ENCODE measurements at places on chromosomes 12 and 14.

DNA sequence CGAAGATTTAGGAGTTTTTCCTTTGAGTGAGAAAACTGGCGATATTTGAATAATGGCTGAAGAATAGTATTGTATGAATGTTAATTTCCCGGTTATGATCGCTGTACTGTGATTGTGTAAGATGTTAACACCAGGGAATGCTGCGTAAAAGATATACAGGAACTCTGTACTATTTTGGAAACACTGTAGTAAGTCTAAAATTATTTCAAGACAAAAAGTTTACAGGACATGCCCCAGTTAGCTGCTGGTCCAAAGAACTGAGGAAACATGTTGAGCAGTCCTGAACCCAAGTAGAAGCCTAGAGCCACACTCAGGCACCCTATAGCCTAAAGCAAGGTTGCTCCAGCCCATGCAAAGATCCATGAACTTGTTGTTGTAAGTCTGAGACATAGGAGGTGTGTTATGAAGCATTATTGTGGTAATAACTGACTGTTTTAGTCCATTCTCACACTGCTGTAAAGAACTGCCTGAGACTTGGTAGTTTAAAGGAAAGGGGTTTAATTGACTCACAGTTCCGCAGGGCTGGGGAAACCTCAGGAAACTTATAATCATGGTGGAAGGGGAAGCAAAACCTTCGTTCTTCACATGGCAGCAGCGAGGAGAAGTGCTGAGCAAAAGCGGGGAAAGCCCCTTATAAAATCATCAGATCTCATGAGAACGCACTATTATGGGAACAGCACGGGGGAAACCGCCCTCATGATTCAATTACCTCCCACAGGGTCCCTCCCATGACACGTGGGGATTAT is 99.8 kb upstream of the RESF1 start:
- DNase-seq = no peak

GRCh38 chr12:89927226-89927698 is 218.6 kb upstream of the ATP2B1 start:
- DNase-seq = no peak

- no peak for DNase-seq
These were observed 71.1 kb upstream of the SAV1 start for GRCh38 chr14:50739186-50739585.

DNA sequence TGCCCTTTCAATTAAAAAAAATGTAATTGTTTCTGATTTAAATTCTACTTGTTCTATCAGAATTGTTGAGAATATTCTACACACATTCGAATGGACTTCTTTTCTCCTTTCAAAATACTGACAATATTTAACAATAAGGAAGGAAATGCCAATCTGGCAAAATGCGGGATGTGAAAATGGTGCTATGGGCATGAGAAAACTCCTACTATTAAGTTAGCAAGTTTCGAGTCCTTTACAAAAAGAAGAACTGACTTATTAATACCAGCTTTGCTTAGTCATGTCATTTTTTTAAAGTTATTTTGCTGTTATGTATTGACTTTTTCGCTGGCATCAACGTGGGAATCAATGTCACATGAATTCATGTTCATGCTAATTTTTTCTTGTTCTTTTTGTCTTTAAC is 31.7 kb upstream of the ARL1 start:
- DNase-seq = no peak

DNA sequence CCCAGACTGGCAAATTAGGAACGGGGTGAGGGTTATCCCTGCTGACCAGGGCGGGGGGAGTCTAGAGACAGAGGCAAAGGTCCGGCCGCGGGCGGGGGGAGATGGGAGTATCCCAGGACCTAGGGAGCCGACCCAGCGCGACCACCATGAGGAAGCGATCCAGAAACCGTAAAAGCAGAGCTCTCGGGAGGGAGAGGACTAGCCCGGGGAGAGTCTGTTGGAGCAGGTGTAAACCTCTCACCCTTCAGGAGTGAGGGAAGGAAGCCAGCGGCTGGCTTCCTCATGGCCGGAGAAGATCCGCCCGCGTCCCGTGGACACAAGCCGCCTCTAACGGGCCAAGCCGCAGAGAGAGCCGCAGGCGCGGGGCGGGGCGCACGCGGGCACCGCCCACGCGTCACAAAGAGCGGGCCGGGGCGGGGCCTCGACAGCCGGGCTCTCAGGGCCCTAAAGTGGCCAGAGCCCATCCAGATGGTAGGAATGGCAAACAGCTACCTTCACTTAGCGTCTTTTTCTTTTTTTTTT is at the start of gene ACRBP:
ACRBP (minus strand) TSS at position 350 of the 522 bp plus-strand sequence; CDS start at position 284, 66 bp downstream.
- DNase-seq = peak; percentile 40

GRCh38 chr12:2286461-2287131 is 233.8 kb downstream of the CACNA1C start:
- DNase-seq = peak; percentile 80

- DNase-seq = no peak
These were observed 22.4 kb upstream of the MARK3 start for GRCh38 chr14:103362780-103363179.

- peak; percentile 92 for DNase-seq
These were observed 8.5 kb downstream of the WSB2 start for GRCh38 chr12:118052324-118053070.

GRCh38 chr12:124625867-124626675 is 58.7 kb upstream of the NCOR2 start:
- DNase-seq = peak; percentile 65

DNA sequence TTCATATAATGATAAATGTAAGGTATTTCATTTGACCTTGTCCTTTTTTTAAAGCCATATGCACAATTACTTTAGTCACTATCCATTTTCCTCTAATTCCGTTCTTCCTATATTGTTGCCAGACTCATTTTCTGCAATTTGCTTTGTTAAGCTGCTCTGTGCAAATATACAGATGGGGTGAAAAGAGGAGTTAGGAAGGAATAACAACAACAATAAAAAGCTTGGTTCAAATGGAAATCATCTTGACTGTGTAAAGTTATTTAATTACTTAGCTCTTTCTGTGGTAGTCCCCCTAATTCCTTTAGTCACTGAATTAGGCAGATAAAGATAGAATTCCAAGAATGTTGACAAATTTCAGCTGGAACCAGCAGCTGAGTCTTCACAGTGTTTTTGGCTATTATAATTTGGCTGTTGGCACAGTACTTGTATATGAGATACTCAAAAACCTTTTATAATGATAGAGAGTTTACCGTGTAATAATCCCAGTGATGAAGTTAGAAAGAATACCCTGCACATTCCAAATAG is 838.0 kb downstream of the RPS29 start:
- DNase-seq = no peak

DNA sequence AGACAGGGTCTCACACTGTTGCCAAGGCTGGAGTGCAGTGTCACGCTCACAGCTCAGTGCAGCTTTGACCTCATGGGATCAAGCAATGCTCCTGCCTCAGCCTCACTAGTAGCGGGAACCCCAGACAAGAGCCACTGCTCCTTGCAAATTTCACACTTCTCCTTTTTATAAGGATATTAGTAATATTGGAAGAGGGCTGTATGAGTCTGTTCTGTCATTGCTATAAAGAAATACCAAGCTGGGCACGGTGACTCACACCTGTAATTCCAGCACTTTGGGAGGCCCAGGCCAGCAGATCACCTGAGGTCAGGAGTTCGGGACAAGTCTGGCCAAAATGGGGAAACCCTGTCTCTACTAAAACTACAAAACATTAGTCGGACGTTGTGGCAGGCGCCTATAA is 12.9 kb upstream of the ORAI1 start:
- no peak for DNase-seq

- peak; percentile 78 for DNase-seq
These were observed 61.3 kb downstream of the C14orf132 start for GRCh38 chr14:96100161-96101064.

DNA sequence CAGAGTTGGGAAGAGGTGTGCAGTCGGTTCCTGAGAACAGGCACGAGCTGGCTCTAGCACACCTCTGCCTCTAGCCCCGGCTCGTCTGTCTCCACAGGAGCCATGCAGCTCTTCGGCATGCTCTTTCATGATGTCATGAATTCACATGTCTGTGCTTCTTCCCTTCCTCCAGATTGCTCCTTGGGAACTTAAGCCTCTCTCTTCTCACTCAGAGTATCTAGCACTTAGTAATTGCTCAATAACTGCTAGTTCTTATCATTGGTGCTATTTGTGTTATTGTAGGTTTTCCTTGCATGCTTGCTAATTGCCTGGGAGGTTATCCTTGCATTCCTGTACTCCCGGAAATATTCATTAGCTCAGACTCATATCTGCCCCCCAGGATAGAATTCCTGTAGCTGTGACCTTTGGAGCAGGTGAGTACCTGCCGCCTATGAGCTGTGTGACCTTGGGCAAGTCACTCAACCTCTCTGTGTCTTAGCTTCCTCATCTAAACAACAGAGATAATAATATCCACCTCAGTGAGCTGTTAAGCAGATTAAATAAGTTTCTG is 19.5 kb downstream of the FAM181A start:
- no peak for DNase-seq

DNA sequence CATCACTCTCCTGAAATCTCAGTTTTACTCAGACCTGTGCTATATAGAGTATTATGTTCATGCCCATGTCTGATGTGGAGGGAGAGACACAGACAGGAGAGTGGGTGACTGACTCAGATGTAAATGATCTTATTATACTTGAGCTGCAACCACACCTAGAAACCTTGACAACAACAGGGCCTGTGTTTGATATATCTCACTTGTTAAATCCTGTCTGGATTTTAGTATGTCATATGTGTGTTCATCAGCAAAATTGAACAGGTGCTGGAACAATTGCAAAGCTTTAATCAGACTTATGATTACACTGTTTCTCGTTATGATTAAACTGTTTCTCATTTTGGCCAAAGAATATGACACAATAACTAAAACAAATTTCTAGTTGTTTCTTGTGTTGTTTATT is 37.7 kb downstream of the DIP2B start:
- peak; percentile 36 for DNase-seq

- no peak for DNase-seq
These were observed 23.8 kb upstream of the LRTM2 start for GRCh38 chr12:1796515-1797010.

- no peak for DNase-seq
These were observed 181.5 kb upstream of the KRR1 start for GRCh38 chr12:75692876-75693275.

- no peak for DNase-seq
These were observed 52.0 kb upstream of the RIMBP2 start for GRCh38 chr12:130768120-130768519.

GRCh38 chr12:26870491-26871419 is 37.8 kb upstream of the ITPR2 start:
- peak; percentile 36 for DNase-seq

GRCh38 chr14:94560751-94561655 is at the start of gene SERPINA4:
Gene SERPINA4, plus strand, starts transcription at chr14:94561442. Its CDS starts 2,041 bp downstream, at chr14:94563483.
- no peak for DNase-seq

GRCh38 chr12:53258541-53259539 is 9.3 kb upstream of the ESPL1 start:
- DNase-seq = no peak

DNA sequence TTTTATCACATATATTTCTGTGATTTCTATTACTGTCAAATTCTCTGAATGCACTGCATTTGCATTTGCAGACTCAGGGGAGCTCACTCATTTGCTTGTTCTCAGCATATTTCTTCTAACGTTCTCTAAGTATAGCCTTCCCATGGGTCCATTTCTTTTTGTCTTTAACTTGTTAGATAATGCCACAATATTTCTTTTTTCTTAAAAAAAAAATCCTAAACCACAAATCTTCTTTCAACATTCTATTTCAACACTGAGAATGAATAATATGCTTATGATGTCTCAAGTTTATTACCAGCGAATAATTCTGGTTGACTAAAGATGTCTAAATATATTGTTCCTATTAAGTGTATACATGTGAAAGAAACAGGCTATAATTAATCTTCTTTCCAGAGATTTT is 200.2 kb downstream of the ANO6 start:
- DNase-seq = peak; percentile 66

DNA sequence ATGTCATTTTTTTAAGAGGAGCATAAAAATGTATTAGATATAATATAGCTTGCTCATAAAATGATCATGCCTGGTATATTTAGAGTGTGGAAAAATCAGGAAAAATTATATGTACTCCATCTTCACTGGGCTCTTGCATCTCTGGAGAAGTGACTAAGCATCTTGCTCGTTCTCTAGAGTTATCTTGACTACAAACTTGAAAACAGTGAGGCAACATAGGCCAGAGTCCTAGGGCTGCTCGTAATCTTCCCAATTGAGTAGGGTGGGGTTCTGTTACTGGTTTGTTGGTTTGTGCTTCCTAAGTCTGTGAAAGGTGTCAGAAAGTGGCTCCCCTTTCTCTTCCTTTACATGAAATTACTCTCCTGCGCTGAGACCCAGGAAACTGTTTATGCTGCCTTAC is 46.2 kb downstream of the AACS start:
- DNase-seq = no peak

- DNase-seq = no peak
These were observed 734.2 kb downstream of the MED13L start for GRCh38 chr12:115543269-115543668.

- DNase-seq = peak; percentile 70
These were observed at the start of gene SALL2 for GRCh38 chr14:21525962-21526671. Gene SALL2, minus strand, starts transcription at chr14:21526346. Its CDS starts 219 bp downstream, at chr14:21526127.

DNA sequence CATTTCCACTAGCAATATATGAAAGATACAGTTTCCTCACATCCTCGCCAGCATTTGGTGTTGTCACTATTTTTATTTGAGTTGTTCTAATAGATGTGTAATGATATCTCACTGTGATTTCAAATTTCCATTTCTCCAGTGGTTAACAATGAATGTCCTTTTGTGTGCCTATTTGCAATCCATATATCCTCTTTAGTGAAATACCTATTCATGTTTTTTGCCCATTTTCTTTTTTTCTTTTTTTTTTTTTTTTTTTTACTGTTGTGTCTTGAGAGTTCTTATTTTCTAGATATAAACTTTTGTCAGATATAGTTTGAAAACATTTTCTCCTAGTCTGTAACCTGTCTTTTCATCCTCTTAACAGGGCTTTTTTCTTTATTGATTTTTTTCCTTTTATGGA is 79.0 kb downstream of the FBXL14 start:
- no peak for DNase-seq

DNA sequence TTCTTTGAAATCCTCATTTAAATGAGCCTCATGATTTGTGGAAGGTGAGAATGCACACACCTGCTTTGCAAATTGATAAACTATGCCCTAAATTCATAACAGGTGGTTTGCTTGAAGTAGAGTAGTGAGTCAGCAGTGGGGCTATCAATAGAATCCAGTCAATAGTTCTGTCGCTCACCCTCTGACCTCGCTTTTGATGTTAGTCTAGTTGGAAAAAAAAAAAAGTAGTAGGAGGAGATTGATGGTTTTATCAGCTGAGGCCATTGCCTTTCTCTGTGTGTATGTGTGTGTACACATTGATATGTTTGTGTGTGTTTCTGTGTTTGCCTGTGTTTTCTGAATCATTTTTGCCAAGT is 267.3 kb downstream of the SNAPC1 start:
- DNase-seq = no peak

DNA sequence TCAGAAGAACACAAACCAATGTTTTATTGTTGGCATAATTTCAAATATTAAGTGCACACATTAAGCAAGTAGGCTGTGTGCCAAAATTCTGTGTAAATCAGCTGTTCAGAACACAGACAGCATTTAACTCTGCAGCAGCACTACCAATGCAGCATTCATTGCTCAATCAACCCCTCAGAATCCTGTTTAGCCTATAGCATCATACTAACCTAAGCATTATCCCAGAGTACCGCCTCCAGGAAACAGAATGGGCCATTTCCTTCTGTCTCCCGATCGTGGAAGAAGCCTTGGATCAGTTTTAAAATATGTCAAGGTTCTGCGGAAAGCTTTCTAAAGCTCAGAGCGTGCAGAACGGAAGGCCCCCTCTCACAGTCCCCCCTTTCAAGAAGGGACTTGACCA is 3.3 kb downstream of the IL26 start:
- peak; percentile 31 for DNase-seq
